ENCODE measurements at places on chromosomes 2 and 18.
A peak's percentile ranks its signal among the peaks of the same experiment; 100 is the strongest.

GRCh38 chr18:48733643-48734253 is 194.9 kb downstream of the CTIF start:
- DNase-seq = no peak

DNA sequence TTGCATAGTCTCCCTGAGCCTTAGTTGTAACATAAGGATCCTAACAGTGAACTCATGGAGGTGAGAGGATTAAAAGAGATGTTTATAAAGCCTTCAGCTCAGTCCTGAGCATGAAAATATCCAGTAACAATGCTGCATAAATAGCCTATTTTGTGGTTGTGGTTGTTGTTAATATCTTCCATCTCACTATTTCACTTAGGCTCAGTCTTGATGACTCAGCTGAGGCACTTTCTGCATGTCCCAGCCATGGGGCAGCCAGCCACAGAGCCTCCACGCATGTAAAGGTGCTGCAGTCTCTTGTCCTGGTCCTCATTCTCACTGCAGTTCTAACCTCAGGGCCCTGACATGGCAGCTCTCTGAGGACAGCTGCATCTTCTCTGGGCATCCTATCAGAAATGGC is 218.8 kb upstream of the PKDCC start:
- no peak for DNase-seq

DNA sequence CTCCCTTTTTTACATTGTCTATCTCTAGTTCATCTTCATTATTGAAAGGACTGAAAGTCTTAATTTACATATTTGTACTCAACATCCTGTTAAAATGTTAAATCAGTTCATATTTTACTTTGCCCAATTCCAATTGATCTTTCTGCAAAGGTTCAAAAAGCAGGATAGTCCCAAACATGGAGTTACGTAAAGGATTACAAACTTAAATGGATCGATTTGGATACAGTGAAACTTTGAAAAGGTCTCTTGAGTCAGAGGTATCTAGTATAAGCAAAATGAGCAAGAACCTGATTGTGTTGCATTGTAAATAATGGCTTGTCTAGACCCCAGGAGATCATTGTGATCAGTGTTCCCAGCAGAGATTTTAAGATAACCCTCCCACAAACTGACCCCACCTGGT is 4.1 kb downstream of the DAPL1 start:
- no peak for DNase-seq

GRCh38 chr2:23273786-23274185 is 111.2 kb upstream of the KLHL29 start:
- no peak for DNase-seq

- DNase-seq = no peak
Measured at GRCh38 chr2:44118257-44118656, 50.4 kb upstream of the PPM1B start.

DNA sequence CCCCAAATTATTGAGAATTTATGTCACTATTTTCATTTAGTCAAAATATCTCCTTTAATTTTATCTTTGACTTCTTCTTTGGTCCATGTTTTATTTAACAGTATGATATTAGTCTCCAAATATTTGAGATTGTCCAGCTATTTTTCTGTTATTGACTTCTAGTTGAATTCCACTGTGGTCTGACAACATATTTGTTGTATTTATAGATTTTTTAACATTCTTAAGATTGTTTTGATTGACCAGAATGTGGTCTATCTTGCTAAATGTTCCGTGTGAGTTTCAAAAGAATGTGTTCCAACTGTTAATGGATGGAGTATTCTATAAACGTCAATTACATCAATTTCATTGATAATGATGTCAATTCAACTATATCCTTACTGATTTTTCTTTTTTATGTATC is 1452.1 kb downstream of the SUCLG1 start:
- no peak for DNase-seq

GRCh38 chr2:196987649-196988364 is 61.3 kb upstream of the PGAP1 start:
- peak; percentile 54 for DNase-seq

DNA sequence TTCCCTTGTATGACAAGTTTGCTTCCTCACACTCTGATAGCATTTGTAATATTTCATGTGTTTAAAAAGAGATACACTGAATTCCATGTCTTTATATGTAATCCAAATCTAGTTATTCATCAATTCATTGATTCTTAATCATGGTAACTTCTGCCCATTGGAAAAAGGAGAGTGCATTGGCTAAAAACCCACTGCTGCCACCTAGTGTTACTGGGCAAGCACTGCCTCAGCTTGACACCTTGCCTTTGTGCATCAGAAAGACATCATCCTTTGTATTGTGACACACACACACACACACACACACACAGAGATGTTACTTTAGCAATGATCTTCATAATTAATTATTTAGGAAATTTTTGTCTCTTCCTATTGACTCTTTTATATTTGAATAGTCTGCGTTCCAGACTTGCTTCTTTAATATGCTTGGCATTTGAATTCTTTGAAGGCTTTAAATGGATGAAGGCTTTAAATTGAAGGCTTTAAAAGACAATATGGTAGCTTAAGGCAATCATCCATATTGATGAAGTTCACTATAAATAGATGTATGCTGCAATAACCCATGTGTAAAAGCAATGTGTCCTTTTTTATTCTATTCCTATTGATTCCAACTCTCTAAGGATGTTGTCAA is 414.2 kb upstream of the CHST9 start:
- DNase-seq = peak; percentile 12

- DNase-seq = no peak
Measured at GRCh38 chr2:133411857-133412256, 156.4 kb downstream of the NCKAP5 start.

- DNase-seq = no peak
Measured at GRCh38 chr2:163717515-163717914, 18.3 kb downstream of the FIGN start.

- DNase-seq = no peak
Measured at GRCh38 chr2:23567161-23567756, 182.3 kb downstream of the KLHL29 start.

DNA sequence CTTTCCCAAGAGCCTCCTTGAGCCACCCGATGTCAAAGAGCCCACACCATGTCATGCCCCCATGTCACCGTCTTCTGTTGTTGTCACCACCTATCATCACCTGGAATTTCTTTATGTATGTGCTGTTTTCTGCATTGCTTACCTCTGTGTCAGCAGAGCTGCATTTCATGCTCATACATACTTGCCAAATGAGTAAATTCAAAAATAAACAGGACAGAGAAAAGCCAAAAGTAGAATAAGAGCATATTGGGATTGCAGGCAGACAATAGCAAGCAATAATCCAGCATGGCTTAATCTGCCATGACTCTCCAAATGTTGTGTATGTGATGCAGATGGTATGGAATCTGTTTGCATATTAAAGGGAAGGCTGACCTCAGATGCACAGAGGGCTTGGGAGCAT is 15.3 kb upstream of the RGPD4 start:
- DNase-seq = no peak

- no peak for DNase-seq
Measured at GRCh38 chr2:112710956-112711750, 9.7 kb upstream of the NT5DC4 start.

GRCh38 chr2:178059111-178059510 is 13.5 kb downstream of the PDE11A start:
- no peak for DNase-seq

GRCh38 chr18:63477200-63477599 is 442 bp downstream of the SERPINB5 start:
- DNase-seq = no peak

DNA sequence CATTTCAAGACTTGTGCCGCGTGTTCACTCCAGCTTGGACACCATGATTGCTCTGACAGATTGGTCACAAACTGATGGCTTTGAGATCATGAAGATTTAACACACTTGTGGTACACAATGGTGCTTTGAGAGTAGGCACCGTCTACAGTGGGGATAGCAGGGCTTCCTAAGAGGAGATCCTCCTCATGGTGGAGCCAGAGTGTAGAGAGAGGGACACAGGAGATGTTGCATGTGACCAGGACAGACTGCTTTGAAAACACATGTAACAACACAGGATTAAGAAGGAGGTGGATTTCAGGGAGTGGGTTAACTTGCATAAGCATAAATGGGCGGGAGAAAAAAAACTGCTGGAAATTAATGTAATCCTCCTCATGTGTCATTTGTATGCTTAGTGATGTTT is 95.7 kb upstream of the LINC00305 start:
- DNase-seq = no peak

DNA sequence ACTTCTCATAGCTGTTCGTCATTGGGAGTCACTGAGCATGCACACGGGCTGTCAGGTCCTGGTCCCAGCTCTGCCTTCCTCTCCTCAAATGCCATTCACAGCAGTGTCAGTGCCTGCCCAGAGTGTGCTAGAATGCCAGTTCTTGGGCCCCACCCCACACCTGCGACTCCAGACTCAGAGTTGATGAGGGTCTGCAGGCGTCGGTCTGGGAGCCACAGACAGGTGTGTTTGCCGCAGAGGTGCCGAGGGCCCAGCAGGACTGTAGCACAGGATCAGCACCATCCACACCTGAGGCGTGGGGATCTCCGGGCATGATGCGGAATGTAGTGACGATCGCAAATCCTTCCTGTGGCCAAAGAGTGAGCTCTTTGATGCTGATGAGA is 56.5 kb downstream of the AGAP1 start:
- no peak for DNase-seq

- DNase-seq = no peak
Measured at GRCh38 chr18:54260396-54261072, 8.8 kb upstream of the POLI start.

GRCh38 chr2:208025814-208026184 is 472 bp upstream of the PLEKHM3 start:
- peak; percentile 65 for DNase-seq

GRCh38 chr2:27855476-27855875 is 34.7 kb downstream of the RBKS start:
- no peak for DNase-seq

- DNase-seq = no peak
Measured at GRCh38 chr2:214737188-214737587, 72.3 kb downstream of the BARD1 start.

DNA sequence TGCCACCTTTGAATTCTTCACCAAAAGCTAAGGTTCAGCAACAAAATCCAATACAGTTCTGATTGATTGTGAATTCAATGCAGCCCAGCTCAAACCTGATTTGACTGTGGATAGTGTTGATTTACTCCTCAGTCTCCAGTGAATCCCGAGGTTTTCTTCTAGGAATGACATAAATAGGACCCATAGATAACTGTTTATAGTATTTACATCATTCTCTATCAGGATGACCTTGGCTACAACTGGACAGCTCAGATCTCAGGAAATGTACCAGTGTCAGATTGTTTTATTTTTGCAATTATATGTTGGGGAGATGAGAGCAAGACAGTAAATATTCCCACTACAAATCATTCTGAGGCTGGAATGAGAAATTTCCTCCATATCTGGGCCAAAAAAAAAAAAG is 21.2 kb downstream of the RBM43 start:
- no peak for DNase-seq

Measured in Jurkat, Clone E6-1 (cell line).